Osteocyte (in vitro differentiated cells): ENCODE measurements at places on chromosomes 16 and 17. TPM values are rescaled to one million over a fixed set of nuclear protein-coding genes. Genes with fewer than 3 reads are reported as not detected.

The HSPB9 gene
- not detected in 2 replicates for total RNA-seq

The HSBP1 gene
- total RNA-seq = 87.6 and 96.9 TPM in 2 replicates

The CCL8 gene
- total RNA-seq = not detected in 2 replicates

The VAT1L gene
- not detected in 2 replicates for total RNA-seq

The PDILT gene
- total RNA-seq = not detected in 2 replicates

The CLEC3A gene
- total RNA-seq = not detected in 2 replicates

The INPP5K gene
- total RNA-seq = 44.5 and 49.4 TPM in 2 replicates

The LITAFD gene
- not detected in 2 replicates for total RNA-seq

The GRB7 gene
- 0.94 and 1.2 TPM in 2 replicates for total RNA-seq

The C16orf92 gene
- total RNA-seq = not detected in 2 replicates

The TBC1D3H gene
- not detected in 2 replicates for total RNA-seq

The EMP2 gene
- total RNA-seq = 4.7 and 5.9 TPM in 2 replicates

The PNMT gene
- total RNA-seq = 1.9 and 2.4 TPM in 2 replicates

The CHST4 gene
- not detected in 2 replicates for total RNA-seq

The KLHL10 gene
- total RNA-seq = not detected in 2 replicates

The C17orf50 gene
- total RNA-seq = not detected in 2 replicates

The TMEM114 gene
- total RNA-seq = not detected in 2 replicates
